Neuronal stem cell (in vitro differentiated cells): ENCODE measurements at places on chromosomes 6 and 20.

DNA sequence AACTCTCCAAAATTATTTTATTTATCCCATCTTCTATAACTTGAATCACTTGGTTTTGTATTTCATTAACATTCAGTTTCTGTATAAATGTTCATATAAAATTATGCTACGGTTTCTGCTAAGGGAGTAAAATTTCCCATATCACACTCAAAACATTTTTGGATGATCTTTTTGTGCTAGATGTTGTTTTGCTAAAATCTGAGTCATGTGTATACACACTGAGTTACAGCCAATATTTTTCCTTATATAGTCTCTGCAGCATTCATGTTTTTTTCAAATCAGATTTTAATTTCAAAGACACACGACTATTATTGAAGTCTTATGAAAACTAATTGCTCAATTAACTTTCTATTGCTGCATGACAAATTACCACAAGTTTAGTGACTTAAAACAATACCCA is 54.3 kb upstream of the SLC2A12 start:
- DNase-seq = no peak
- H3K36me3 ChIP-seq = no peaks in the 10 kb centered on the region
- no peaks in the 10 kb centered on the region for H3K4me1 ChIP-seq
- H3K27ac ChIP-seq = no peak overlapping the region
- no peak overlapping the region for H3K4me3 ChIP-seq

GRCh38 chr20:47361057-47361915 is 4.8 kb upstream of the ZMYND8 start:
- H3K27ac ChIP-seq = peak overlapping the region; percentile 99
- H3K4me3 ChIP-seq = no peak overlapping the region
- H3K27me3 ChIP-seq = no peaks in the 10 kb centered on the region
- H3K36me3 ChIP-seq = no peaks in the 10 kb centered on the region
- no peak for DNase-seq

- peak overlapping the region; percentile 69 for H3K27ac ChIP-seq
- H3K27me3 ChIP-seq = no peaks in the 10 kb centered on the region
- peak; percentile 61 for DNase-seq
- H3K36me3 ChIP-seq = no peaks in the 10 kb centered on the region
- peak overlapping the region; percentile 94 for H3K4me3 ChIP-seq
- peaks cover 27% of the 10 kb centered on the region for H3K4me1 ChIP-seq
Measured at GRCh38 chr6:19837511-19838441, 606 bp downstream of the ID4 start.

DNA sequence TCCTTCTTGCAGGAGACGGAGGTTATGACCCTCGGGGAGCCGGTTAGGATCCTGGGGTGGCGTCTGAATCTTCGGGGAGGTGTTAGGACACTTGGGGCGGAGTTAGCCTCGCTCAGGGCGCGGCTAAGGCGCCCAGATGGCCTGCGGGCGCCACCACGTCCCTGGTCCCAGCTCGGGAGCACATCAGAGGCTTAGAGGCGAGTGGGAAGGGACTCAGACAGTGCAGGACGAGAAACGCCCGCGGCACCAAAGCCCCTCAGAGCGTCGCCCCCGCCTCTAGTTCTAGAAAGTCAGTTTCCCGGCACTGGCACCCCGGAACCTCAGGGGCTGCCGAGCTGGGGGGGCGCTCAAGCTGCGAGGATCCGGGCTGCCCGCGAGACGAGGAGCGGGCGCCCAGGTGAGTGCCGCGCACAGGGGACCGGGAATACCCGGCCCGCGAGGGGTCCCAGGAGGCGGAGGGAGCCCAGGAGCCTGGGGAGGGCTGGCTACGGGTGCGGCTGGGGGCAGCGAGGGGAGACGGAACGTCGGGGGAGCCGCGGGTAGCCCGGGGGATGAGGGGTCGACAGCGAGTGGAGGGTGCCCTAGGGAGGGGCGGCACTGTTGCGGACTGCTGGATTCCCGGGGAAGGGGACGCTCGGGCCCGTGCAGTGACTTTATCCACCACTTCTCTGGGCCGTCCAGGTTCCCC is at the start of gene HCK:
HCK (plus strand) TSS at position 153 of the 688 bp plus-strand sequence.
- H3K27ac ChIP-seq = no peak within 1 kb of the TSS
- H3K4me3 ChIP-seq = peak within 1 kb of the TSS; percentile 3
- H3K27me3 ChIP-seq = peaks cover 60% of the 10 kb centered on the region
- no peaks in the 10 kb centered on the region for H3K36me3 ChIP-seq
- H3K4me1 ChIP-seq = peaks cover 2% of the 10 kb centered on the region

- no peak for DNase-seq
- H3K36me3 ChIP-seq = peaks cover 3% of the 10 kb centered on the region
- H3K4me1 ChIP-seq = peaks cover 3% of the 10 kb centered on the region
- no peak overlapping the region for H3K27ac ChIP-seq
Measured at GRCh38 chr20:37504404-37505096, 16.5 kb upstream of the NNAT start.

GRCh38 chr6:139597087-139597763 is 222.8 kb upstream of the CITED2 start:
- peaks cover 10% of the 10 kb centered on the region for H3K4me1 ChIP-seq
- H3K27ac ChIP-seq = no peak overlapping the region
- no peak overlapping the region for H3K4me3 ChIP-seq
- no peaks in the 10 kb centered on the region for H3K27me3 ChIP-seq

- peaks cover 7% of the 10 kb centered on the region for H3K4me1 ChIP-seq
- H3K36me3 ChIP-seq = no peaks in the 10 kb centered on the region
- no peak for DNase-seq
Measured at GRCh38 chr20:35661053-35661452, 3.6 kb downstream of the CPNE1 start.

GRCh38 chr6:104595311-104595820 is 264.4 kb downstream of the HACE1 start:
- no peak for DNase-seq
- no peak overlapping the region for H3K4me3 ChIP-seq
- H3K27ac ChIP-seq = no peak overlapping the region
- H3K27me3 ChIP-seq = no peaks in the 10 kb centered on the region
- H3K36me3 ChIP-seq = no peaks in the 10 kb centered on the region

DNA sequence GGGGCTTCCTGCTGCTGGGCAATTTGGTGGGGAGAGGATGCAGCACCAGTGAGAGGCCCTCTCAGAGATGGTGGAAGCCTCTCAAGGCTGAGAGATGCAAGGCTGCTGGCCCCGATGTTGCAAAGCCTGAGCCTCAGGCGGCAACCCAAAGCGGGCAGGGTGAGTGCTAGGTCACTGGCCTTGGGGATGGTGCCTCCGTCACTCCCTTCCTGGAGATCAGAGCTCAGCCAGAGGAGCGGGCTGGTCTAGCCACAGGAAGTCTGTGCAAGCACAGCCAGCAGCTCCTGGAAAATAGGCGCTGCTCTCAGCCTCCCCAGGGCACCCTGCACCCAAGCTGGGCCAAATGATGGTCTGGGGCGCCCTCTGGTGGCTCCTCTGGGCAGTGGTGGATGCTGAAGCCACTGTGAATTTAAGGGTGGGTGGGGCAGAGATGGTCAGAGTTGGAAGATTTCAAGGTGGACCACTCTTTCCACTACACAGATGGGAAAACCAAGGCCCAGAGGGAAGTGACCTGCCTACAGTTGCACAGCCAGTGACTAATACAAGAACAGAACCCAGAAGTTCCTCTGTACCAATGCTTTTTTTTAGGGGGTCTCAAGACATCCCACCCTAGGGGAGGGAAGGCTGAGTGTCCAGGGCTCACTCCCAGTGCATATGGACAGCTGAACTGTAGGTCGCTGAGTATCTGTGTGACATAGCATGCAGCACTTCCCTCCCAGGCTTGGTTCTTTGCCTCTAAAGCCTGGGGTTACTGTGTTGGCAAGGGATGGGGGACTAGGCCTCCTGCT is 20.8 kb downstream of the C20orf203 start:
- H3K4me3 ChIP-seq = no peak overlapping the region
- no peak overlapping the region for H3K27ac ChIP-seq
- no peaks in the 10 kb centered on the region for H3K36me3 ChIP-seq
- H3K27me3 ChIP-seq = no peaks in the 10 kb centered on the region
- H3K4me1 ChIP-seq = peaks cover 2% of the 10 kb centered on the region
- peak; percentile 75 for DNase-seq

GRCh38 chr6:158853880-158854213 is 34.7 kb upstream of the EZR start:
- H3K27ac ChIP-seq = no peak overlapping the region
- no peaks in the 10 kb centered on the region for H3K36me3 ChIP-seq
- DNase-seq = no peak
- H3K27me3 ChIP-seq = peaks cover 30% of the 10 kb centered on the region

GRCh38 chr20:31818376-31818908 is 714 bp upstream of the MYLK2 start:
- H3K4me1 ChIP-seq = peaks cover 6% of the 10 kb centered on the region
- no peak for DNase-seq
- no peak overlapping the region for H3K27ac ChIP-seq
- H3K27me3 ChIP-seq = no peaks in the 10 kb centered on the region

GRCh38 chr6:121549736-121550135 is 114.3 kb downstream of the GJA1 start:
- H3K27ac ChIP-seq = no peak overlapping the region
- no peak overlapping the region for H3K4me3 ChIP-seq
- DNase-seq = no peak
- peaks cover 1% of the 10 kb centered on the region for H3K36me3 ChIP-seq
- H3K27me3 ChIP-seq = no peaks in the 10 kb centered on the region
- no peaks in the 10 kb centered on the region for H3K4me1 ChIP-seq

DNA sequence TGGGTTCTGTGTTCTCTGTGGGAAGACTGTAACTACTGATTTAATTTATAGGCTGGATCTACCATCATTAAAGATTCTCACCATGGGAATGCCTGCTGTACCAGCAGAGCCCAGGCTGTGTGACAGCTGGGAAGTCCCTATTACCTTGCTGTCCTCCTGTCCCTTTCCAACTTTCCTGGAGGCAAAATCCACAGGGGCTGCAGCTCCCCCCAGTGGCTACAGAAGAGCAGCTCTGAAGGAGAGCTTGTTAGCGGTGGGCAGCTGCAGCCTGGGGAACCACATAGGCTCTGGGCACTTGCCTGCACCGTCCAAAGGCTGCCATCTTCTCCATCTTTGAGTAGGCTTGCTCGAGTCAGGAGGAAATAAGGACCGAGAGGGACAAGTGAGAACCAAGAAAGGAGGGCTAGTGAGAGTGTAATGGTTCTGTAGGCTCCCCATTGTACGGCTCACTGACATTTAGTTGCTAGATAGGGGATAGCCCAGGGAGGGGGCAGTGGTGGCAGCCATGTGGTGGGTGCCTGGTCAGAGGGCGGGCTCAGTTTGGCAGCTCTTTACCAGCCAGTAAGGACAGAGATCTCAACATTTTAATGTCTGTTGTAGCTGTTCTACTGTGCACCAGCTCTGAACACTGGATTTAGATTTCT is 155.1 kb upstream of the MLIP start:
- no peak overlapping the region for H3K27ac ChIP-seq
- peak; percentile 64 for DNase-seq
- H3K4me3 ChIP-seq = no peak overlapping the region
- no peaks in the 10 kb centered on the region for H3K36me3 ChIP-seq
- H3K27me3 ChIP-seq = no peaks in the 10 kb centered on the region

GRCh38 chr20:14505476-14505875 is 168.1 kb upstream of the FLRT3 start:
- no peak for DNase-seq
- H3K27ac ChIP-seq = no peak overlapping the region
- H3K4me3 ChIP-seq = no peak overlapping the region
- H3K36me3 ChIP-seq = no peaks in the 10 kb centered on the region
- H3K4me1 ChIP-seq = no peaks in the 10 kb centered on the region

GRCh38 chr6:29976253-29976587 is 33.9 kb downstream of the HLA-A start:
- no peaks in the 10 kb centered on the region for H3K36me3 ChIP-seq
- DNase-seq = no peak
- peak overlapping the region; percentile 44 for H3K4me3 ChIP-seq
- H3K4me1 ChIP-seq = peaks cover 10% of the 10 kb centered on the region

GRCh38 chr6:16177881-16178280 is 49.0 kb downstream of the MYLIP start:
- no peak overlapping the region for H3K4me3 ChIP-seq
- no peaks in the 10 kb centered on the region for H3K4me1 ChIP-seq
- H3K27ac ChIP-seq = no peak overlapping the region

DNA sequence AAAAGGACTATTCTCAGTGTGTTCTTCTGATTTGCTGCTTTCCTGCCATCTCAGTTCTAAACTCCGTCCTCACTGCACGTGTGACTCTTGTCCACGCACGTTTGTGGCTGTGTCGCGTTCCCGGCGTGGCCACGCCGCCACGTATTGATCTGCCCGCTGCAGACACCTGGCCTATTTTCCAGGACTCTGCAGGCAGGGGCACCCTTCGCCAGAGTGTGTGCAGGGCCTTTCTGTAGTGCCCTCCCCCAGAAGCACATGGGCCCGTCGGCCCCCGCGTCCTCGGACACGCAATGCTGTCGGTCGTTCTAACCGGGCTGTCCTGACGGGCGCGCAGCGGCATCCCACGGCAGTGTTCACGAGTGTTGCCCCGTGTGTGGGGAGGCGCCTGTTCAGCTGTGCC is 87.6 kb downstream of the YTHDF1 start:
- H3K4me3 ChIP-seq = no peak overlapping the region
- H3K27me3 ChIP-seq = no peaks in the 10 kb centered on the region
- no peak for DNase-seq
- H3K27ac ChIP-seq = no peak overlapping the region
- H3K36me3 ChIP-seq = no peaks in the 10 kb centered on the region
